Esophagus muscularis mucosa (tissue), 4 donors: ENCODE measurements at places on chromosomes 4 and X. TPM values are rescaled to one million over a fixed set of nuclear protein-coding genes. Genes with fewer than 3 reads are reported as not detected.

DNA sequence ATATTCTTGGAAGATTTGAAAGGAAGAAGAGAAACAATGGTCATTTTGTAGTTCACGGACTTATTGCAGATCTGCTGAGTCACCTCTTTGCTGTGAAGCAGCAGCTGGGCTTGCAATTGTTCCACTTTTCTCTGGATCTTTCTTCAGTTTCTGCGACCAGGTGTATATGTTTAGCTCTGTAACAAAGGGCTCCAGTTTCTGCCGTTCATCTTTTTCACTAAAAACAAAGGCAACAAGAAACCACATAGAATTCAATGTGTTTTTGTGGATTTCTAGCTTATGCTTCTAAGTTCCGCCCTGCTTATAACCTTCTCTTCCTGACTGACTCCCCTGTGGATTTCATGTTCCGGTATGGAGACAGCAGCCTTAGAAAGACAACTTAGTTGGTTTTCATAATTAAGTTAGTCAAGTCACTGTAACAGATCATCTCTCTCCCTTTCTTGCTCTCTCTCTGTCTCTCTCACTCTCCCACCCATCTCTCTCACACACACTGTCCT, 121.6 kb upstream of the EPHA5 start:
- H3K27me3 ChIP-seq: no peaks in the 10 kb centered on the region
- no peak overlapping the region for H3K27ac ChIP-seq
- DNase-seq: no peak
- H3K36me3 ChIP-seq: no peaks in the 10 kb centered on the region

GRCh38 chr4:152200511-152201333, 335.2 kb downstream of the FBXW7 start:
- H3K4me3 ChIP-seq: no peak overlapping the region
- peaks cover 2% of the 10 kb centered on the region for H3K4me1 ChIP-seq
- no peak for DNase-seq
- H3K27ac ChIP-seq: no peak overlapping the region
- no peaks in the 10 kb centered on the region for H3K36me3 ChIP-seq
- H3K27me3 ChIP-seq: no peaks in the 10 kb centered on the region

The FAM9C gene
- not detected for total RNA-seq

- H3K4me1 ChIP-seq: peaks cover 16% of the 10 kb centered on the region
- no peaks in the 10 kb centered on the region for H3K36me3 ChIP-seq
- DNase-seq: no peak
- H3K27me3 ChIP-seq: no peaks in the 10 kb centered on the region
- peak overlapping the region; percentile 59 for H3K4me3 ChIP-seq
These were observed 11.2 kb upstream of the ZCCHC13 start for GRCh38 chrX:74292808-74293123.

DNA sequence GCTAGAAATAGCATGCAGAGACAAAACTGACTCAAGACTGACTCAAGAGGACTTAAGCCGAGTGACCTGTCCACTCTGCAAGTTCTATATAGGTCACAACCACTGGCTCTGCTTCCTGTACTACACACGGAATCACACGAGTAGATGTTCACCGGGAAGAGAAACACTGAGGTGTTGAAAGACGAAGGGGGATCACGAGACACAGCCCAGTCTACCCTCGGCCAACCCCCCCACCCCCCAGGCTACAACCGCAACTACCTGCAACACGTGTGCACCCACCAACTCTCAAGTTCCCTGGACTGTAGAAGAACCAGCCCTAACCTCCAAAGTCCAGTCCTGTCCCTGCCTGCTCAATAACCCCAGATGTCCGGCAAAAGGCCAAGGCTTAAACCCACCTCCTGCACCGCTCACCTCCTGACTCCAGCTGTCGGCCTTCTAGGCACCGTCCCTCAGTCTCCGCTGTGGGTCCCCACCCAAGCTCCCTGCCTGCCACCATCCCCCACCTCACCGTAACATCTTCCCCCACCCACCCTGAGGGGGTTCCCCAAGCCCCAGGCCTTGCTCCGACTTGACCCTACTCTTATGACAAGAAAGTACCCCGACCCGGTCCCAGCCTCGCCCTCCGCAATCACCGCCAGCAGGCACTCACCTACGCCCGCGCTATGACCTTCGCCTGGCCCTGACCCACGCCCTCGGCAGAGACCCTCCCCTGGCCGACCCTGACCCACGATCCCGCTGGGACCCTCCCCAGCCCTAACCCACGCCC, 739 bp downstream of the GAK start:
- peak overlapping the region; percentile 99 for H3K4me3 ChIP-seq
- DNase-seq: no peak
- peaks cover 29% of the 10 kb centered on the region for H3K4me1 ChIP-seq

DNA sequence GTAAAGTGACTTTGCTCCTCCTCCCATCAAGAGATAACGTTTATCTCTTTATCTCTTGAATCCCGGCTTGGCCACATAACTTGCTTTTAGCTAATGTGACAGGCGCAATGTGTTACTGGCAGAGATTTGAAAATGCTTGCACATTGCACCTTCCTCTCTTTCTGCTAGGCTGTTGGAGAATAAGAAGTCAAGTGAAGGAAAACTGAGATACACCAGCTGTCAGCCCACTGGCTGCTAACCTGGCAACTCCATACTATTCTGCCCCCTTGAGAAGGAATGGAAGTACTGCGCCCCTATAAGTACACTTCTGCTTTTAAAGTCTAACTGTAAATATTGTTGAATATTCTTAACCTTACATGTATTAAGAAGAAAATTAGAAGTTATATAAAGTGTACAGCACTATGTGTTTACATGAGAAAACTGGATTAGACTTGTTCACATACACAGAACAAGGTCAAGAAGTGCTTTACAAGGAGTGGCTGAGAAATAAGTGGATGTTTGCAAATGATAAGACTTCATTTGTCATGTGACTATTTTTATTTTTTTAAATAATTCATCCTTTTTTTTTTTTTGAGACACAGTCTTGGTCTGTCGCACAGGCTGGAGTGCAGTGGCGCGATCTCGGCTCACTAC, 424.5 kb upstream of the CTSO start:
- DNase-seq: no peak
- no peak overlapping the region for H3K4me3 ChIP-seq
- H3K36me3 ChIP-seq: no peaks in the 10 kb centered on the region

- peak overlapping the region; percentile 27 for H3K27ac ChIP-seq
- peaks cover 21% of the 10 kb centered on the region for H3K36me3 ChIP-seq
- H3K4me1 ChIP-seq: peaks cover 31% of the 10 kb centered on the region
- H3K4me3 ChIP-seq: no peak overlapping the region
These were observed 115.9 kb upstream of the PDLIM3 start for GRCh38 chr4:185651137-185651677.

DNA sequence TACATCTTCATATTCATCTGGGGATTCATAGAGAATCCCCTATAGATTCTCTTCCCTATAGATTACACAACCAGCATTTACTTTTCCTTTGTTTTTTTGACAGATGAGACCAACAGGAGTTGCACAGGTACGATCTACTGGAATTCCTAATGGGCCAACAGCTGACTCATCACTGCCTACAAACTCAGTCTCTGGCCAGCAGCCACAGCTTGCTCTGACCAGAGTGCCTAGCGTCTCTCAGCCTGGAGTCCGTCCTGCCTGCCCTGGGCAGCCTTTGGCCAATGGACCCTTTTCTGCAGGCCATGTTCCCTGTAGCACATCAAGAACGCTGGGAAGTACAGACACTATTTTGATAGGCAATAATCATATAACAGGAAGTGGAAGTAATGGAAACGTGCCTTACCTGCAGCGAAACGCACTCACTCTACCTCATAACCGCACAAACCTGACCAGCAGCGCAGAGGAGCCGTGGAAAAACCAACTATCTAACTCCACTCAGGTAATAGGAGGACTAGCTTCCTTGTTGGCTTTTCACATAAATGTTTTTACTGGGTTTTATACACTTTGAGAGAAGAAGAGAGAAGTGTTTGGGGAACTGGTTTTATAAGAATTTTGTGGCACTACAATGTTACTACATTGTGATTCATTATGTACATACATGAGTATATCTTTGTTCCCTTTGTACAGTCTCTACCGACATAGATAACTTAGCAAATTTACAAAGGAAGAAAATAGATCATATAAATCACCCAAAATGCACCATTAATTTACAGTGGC, 137.2 kb downstream of the DIPK2B start:
- no peaks in the 10 kb centered on the region for H3K27me3 ChIP-seq
- no peak for DNase-seq
- H3K27ac ChIP-seq: no peak overlapping the region
- peaks cover 20% of the 10 kb centered on the region for H3K4me1 ChIP-seq
- no peaks in the 10 kb centered on the region for H3K36me3 ChIP-seq

The NXF2B gene
- total RNA-seq: not detected

GRCh38 chr4:185809533-185810071, 2.4 kb downstream of the SORBS2 start:
- H3K4me1 ChIP-seq: no peaks in the 10 kb centered on the region
- no peak overlapping the region for H3K27ac ChIP-seq
- no peaks in the 10 kb centered on the region for H3K36me3 ChIP-seq
- no peaks in the 10 kb centered on the region for H3K27me3 ChIP-seq

- no peaks in the 10 kb centered on the region for H3K4me1 ChIP-seq
- H3K36me3 ChIP-seq: no peaks in the 10 kb centered on the region
- no peaks in the 10 kb centered on the region for H3K27me3 ChIP-seq
- no peak overlapping the region for H3K27ac ChIP-seq
These were observed 116.4 kb upstream of the BEND4 start for GRCh38 chr4:42268824-42269223.

GRCh38 chrX:24153178-24153795, 3.8 kb downstream of the ZFX start:
- H3K27ac ChIP-seq: peak overlapping the region; percentile 98
- no peaks in the 10 kb centered on the region for H3K27me3 ChIP-seq
- DNase-seq: no peak
- H3K4me1 ChIP-seq: peaks cover 70% of the 10 kb centered on the region
